ENCODE measurements at places on chromosomes 1 and 21. TPM values are rescaled to one million over a fixed set of nuclear protein-coding genes. Genes with fewer than 3 reads are reported as not detected.

- H3K4me3 ChIP-seq = no peak overlapping the region
- H3K27ac ChIP-seq = no peak overlapping the region
- H3K36me3 ChIP-seq = no peaks in the 10 kb centered on the region
- no peak for DNase-seq
- no peaks in the 10 kb centered on the region for H3K27me3 ChIP-seq
- no peaks in the 10 kb centered on the region for H3K4me1 ChIP-seq
Observed at GRCh38 chr1:9671377-9672140, 20.0 kb downstream of the PIK3CD start.

- H3K4me1 ChIP-seq = peaks cover 13% of the 10 kb centered on the region
- no peak for DNase-seq
- H3K4me3 ChIP-seq = no peak overlapping the region
- H3K27ac ChIP-seq = no peak overlapping the region
Observed at GRCh38 chr1:22793647-22794046, 83.0 kb downstream of the EPHB2 start.

DNA sequence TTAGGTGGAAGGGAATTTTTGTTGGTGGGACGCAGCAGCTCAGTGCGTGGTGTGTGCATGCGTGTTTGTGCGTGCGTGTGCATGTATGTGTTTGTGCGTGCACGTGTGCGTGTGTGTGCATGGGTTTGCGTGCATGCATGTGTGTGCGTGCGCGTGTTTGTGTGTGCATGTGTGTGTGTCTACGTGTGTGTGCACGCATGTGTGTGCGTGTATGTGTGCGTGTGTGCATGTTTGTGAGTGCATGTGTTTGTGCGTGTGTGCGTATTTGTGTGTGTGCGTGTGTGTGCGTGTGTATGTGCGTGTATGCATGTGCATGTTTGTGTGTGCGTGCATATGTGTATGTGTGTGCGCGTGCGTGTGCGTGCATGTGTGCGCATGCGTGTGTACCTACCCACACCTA is 20.2 kb downstream of the ATP5PO start:
- no peak overlapping the region for H3K27ac ChIP-seq
- no peak overlapping the region for H3K4me3 ChIP-seq
- no peak for DNase-seq
- no peaks in the 10 kb centered on the region for H3K4me1 ChIP-seq
- no peaks in the 10 kb centered on the region for H3K27me3 ChIP-seq
- H3K36me3 ChIP-seq = no peaks in the 10 kb centered on the region

GRCh38 chr1:199122532-199123311 is 483.9 kb downstream of the PTPRC start:
- no peaks in the 10 kb centered on the region for H3K27me3 ChIP-seq
- H3K36me3 ChIP-seq = no peaks in the 10 kb centered on the region
- H3K4me1 ChIP-seq = no peaks in the 10 kb centered on the region
- no peak for DNase-seq
- no peak overlapping the region for H3K27ac ChIP-seq

RSPH1 gene
- total RNA-seq = 1.2 TPM

Measured in pancreas (tissue), 10 donors.